IPS-NIHi11 (cell line): ENCODE measurements at places on chromosomes 2 and 18.

GRCh38 chr2:16350211-16350610 is 315.4 kb downstream of the CYRIA start:
- no peak for DNase-seq

- DNase-seq, result no peak
Observed at GRCh38 chr2:83802604-83803003, 656.5 kb downstream of the SUCLG1 start.

DNA sequence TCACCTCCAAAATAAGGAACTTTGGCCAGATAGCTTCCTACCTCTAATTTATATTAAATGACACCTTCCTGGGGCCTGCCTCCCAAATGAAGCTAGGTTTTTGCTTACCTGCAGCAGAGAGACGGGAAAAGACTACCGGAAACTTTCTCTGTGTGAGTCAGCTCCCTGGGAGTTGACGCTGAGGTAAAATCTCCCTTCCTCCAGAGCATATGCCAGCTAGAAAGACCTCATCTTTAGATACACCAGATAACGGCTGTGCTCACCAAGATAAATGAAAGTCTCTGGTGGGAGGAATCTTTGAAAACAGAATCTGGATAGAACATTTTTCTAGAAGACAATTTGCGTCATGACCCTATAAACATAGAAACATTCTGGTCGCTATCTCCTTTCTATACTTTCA is 99.7 kb upstream of the RFX8 start:
- DNase-seq, result no peak

DNA sequence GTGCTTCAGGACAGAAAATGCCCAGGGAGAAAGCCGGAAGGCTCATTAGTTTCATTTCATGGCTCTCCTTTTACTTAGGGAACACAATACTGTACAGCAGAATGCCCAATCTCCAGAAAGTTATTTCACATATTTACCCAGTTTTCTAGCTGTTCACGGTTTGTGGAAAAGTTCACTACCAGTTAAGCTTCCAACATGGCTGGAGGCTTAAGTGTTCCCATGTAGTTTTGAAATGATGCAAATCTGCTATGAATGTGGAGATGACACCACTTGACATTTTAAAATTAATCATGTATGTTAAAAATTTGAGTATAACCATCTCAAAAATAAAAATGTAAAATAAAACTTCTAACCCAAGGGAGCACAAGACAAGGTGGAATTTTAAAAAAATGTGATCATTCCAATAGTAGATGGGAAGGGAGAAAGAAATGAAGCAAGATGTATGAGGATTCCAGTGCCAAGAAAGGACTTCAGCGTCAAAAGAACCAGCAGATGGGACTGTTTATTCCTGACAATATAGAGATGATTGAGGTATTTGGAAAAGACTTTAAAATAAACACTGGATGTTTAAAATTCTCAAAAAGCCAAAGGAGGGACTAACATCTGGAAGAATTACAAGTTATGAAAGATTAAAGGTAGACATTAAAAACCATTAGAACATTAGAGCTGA is 60.9 kb upstream of the OSR1 start:
- DNase-seq, result no peak

DNA sequence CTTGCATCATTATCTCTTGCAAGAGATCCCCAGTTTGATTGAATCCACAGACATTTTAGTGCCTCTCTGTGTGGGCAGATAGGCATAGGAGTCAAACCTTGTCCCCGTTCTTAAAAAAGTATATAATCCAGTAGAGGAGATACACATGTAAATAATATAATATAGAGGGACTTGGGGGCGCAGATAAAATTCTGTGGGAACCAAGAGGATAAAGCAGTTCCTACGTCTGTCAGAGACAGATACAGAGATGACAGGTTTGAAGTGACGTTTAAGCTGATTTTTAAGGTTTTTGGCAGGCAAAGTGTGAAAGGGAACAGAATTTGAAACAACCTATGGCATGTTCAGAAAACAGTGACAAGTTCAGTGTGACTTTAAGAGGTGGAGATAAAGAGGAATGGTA is 63.1 kb downstream of the CAB39 start:
- no peak for DNase-seq

DNA sequence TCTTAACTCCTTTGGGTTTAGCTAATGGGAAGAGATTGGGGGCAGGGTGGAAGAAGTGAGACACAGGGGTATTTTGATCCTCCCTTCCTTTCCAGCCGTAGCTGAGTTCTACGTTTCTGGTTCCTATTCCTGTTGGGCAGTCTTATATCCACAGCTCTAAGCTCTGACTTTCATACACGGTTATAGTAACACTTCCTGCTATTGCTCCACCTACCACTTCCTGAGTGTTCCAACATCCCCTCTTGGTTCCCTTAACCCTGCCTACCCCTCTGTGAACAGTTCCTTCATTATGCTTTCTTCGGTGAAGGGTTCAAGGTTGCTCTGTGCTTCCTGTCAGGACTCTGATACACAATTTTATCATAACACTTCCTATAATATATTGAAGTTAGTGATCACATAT is 205.1 kb downstream of the DNAH7 start:
- DNase-seq, result no peak

- no peak for DNase-seq
Observed at GRCh38 chr18:24934258-24934932, 417.6 kb downstream of the ZNF521 start.

DNA sequence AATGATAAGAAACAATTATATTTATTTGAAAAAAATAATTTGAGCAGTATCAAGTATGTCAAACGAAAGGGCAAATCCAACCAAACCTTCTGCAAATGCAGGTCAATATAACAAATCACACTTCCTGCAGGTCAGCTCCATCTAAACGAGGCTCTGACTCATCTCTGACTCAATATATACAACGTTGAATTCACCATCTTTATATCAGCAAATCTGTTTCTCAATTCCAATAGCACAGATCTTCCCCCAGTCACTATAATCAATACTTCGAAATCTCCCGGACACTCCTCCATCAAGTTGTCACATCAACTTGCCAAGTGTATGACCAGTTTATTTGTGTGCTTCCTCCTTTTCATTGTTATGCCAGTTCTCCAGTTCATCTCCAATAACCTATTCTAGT is 388.9 kb downstream of the ZEB2 start:
- no peak for DNase-seq
